ENCODE measurements at places on chromosomes 3 and 15.

- DNase-seq = no peak
Observed at GRCh38 chr15:31561156-31561555, 234.5 kb downstream of the KLF13 start.

- no peak for DNase-seq
Observed at GRCh38 chr15:62770752-62771151, 271.8 kb upstream of the TPM1 start.

DNA sequence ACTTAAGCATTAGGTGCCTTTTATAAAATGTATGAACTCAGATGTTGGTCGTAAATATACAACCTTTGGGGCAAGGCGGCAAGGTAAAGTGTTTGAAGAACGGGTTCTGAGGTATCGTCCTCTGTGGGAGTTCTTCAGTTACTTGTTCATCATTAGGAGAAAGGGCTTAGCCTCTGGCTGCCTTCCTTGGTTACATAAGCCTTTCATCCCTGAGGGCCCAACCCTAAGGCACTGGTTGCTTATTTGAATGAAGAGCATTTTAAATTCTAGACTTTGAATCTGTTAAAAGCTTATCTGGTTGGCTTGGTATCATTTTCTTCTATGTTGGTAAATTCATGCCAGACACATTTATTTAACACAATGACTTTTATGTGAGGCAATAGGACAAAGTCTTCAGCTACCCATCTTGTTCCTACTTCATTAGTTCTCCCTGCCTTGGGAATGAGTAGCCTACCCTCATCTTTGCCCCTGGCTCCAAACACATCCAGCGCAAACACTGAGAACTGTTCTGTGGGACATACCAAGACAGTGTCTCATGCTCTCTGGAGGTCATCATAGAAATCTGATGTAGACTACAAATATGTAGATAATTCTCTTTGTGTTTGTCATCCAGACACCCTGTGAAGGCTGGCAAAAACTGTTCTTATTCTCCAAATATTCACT lies 12.4 kb upstream of the CCDC80 start:
- DNase-seq = no peak

GRCh38 chr15:73899197-73900094 lies 26.1 kb downstream of the TBC1D21 start:
- DNase-seq = no peak

GRCh38 chr3:122233101-122233952 lies 49.9 kb downstream of the CASR start:
- DNase-seq = peak; percentile 94

DNA sequence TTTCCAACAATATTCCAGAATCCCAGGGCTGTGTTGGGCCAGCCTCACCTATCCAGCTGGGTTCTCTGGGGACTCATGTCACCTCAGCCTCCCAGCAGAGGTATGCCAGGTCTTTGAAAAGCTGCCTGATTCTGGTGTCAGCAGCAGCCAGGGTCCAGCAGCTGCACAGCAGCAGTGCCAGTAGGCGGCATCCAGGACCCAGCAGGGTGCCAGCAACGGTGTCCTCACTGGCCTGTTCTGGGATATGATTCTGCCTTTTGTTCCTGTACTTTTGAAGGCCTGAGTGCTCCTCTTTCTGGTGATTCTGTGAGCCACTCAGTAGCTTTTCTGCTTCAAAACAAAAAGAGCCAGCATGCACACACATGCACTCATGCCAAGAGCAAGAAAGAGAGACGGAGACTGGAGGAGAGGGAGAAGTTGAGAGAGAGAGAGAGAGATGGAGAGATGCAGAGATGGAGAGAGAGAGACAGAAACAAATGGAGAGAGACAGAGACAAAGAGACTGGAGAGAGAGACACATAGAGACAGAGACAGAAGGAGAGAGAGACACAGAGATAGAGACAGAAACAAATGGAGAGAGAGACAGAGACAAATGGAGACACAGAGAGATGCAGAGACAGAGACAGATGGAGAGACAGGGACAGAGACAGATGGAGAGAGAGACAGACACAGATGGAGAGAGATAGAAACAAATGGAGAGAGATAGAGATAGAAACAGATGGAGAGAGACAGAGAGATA lies 205.7 kb downstream of the UACA start:
- no peak for DNase-seq

GRCh38 chr3:32897981-32898623 lies 53.3 kb upstream of the CCR4 start:
- no peak for DNase-seq

DNA sequence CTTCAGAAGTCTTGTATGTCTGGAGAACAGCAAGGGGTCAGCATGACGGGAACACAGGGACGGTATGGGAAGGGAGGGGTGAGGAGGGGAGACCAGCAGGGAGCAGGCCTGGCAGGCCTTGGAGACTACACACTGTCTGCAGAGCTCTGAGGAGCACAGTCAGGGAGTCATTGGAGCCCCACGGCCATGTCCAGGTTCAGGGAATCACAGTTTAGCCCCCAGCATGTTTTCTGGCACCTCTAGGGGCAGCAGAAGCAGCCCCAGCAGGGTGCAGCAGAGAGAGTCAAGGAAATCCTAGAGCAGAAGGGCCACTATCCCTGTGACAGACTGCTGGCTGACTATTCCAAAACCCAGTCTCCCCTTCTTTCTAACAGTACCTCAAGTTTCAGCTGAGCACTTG lies 3.2 kb downstream of the LAMP3 start:
- no peak for DNase-seq

- no peak for DNase-seq
Observed at GRCh38 chr3:65107174-65107573, 419.4 kb upstream of the ADAMTS9 start.

GRCh38 chr3:83948771-83949170 lies 1010.0 kb upstream of the CADM2 start:
- no peak for DNase-seq

- DNase-seq = no peak
Observed at GRCh38 chr3:32869513-32870047, 51.8 kb downstream of the TRIM71 start.

DNA sequence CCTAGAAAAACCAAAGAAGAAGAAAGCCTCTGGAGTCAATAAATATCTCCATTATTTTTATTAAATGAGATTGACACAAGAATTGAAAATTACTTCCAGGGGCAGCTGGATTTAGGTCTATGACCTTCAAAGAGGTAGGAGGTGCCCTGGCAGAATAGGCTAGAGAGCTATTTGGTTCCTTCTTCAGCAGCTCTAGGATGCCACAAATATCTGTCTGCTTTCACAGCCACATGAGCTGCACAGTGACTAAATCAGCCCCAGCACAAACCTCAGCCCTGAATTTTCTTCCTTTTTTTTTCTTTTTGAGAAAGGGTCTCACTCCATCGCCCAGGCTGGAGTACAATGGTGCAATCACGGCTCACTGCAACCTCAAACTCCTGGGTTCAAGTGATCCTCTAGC lies 223.5 kb downstream of the ABHD5 start:
- no peak for DNase-seq

GRCh38 chr3:52537726-52538421 lies 1.5 kb downstream of the UQCC5 start:
- no peak for DNase-seq

GRCh38 chr3:123971406-123971805 lies 10.4 kb upstream of the CCDC14 start:
- no peak for DNase-seq

DNA sequence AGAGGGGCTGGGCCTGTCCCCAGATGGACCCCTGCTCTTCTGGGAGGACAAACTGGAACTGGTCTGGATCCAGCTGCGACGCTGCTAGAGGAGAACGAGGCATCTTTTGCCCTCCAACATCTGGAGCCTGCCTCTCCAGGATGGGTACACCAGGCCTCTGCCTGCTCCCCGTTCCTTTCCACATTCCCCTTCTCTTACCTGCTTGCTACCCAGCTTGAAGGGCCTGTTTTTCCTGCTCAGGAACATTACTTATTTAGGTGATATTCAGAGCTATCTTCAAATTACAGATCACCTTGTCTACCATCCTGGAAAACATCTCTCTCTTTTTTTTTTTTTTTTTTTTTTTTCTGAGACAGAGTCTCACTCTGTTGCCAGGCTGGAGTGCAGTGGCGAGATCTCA lies 64.0 kb downstream of the CHRD start:
- no peak for DNase-seq

- no peak for DNase-seq
Observed at GRCh38 chr15:101188637-101189408, 63.0 kb downstream of the CHSY1 start.

DNA sequence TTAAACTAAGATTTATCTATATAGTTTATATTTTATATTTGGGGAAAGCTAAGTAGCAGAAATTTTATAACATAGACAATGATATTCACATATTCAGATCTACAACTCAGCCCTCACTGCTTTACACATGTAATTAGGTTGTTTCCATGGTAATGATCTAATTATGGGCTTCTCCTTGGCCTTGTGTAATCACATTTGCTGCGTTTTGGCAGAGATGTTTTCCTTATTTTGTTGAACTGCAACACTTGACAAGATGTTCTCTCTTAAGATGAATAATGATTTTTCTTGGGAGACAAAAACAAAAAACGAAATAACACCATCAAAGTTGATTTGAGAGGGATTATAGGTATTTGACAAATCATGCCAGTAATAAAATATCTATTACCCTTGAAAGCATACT lies 635.6 kb upstream of the TBL1XR1 start:
- DNase-seq = no peak

DNA sequence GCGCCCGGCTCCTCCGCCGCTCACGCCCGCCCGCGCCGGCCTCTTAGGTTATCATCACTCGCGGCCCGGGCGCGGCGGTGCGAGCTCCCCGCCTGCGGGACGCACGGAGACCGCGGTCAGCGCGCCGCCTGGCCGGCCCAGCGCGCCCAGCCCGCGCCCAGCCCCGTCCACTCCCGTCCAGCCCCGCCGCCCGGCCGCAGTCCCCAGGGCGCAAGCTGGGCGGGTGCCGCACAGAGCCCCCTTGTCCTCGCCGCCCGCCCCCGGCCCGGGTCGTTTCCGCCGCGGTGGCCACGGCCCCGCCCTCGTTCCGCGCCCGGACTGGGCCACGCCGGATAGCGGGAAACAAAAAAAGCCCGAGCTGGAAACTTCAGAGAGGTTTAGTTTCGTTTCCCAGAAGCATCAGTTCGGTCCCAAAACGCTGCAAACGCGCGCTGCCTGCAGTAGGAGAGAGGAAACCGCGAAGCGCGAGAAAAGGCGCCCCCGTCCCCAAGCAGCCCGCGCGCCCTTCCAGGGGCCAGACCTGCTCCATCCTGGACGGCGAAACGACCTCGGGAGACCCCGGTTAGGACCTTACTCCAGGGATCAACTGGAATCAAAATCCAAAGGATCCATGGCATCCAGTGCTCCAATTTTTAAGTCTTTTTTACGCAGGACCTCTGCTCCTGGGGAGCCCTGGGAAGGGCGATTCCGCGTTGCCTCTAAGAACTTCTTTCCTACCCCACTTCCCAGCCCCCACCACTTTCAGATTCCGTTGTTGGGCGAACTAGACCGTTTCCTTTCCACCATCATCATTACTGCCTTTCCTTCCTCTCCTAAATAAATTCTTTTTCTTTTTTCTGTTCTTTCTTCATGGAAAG lies at the start of gene ATP10A:
Gene ATP10A, minus strand, starts transcription at position 217 of the 857 bp plus-strand sequence. CDS start 231 bp downstream, outside the sequence.
- peak; percentile 71 for DNase-seq

GRCh38 chr3:66353530-66353929 lies 132.7 kb downstream of the SLC25A26 start:
- no peak for DNase-seq

- no peak for DNase-seq
Observed at GRCh38 chr3:127760791-127761440, 61.4 kb downstream of the MGLL start.

GRCh38 chr3:105579439-105579838 lies 212.7 kb downstream of the ALCAM start:
- no peak for DNase-seq

DNA sequence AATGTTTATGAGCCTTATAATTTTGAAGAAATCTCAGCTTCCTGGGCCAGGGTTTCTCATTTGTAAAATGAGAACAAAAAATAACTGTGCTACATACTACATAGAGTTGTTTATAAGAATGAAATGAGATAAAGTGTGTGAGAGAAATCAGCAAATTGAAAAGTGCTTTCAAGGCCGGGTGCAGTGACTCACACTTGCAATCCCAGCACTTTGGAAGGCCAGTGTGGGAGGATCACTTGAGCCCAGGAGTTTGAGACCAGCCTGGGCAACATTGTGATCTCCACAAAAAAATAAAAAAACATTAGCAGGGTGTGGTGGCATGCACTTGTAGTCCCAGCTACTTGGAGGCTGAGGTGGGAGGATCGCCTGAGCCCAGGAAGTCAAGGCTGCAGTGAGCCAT lies 22.4 kb downstream of the FOXB1 start:
- no peak for DNase-seq

- no peak for DNase-seq
Observed at GRCh38 chr3:141388395-141388794, 20.1 kb downstream of the ZBTB38 start.

- no peak for DNase-seq
Observed at GRCh38 chr3:132669256-132669777, 9.2 kb downstream of the UBA5 start.

DNA sequence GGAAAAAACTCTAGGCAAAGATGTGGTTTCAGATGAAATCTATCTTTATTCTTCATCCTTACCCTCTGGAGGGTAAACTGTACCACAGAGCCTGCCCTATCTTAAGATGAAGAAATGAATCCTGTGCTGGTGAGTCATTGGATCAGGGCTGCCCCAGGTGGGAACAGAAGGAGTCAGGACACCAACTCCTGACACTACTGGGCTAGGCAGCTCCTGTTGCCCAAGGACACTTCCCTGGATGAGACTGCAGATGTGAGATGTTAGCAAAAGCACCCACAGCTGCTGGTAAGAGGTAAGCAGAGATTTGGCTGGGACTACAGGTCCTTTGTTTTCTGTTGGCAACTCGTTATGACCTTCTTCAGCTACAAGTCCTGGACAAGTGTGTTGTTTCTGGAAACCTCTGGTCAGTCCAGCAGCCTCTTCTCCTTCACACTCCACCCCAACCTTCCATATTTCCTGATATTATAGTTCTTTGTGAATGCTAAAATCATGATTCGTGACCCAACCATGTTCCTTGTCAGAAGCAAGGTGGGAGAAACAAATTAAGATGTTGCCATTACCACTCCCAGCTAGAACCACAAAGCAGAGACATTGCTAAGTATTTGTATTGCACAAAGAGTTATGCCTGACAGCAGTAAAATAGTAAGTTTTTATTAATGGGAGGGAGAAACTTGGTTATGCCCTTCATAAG lies 104.2 kb upstream of the TGFBR2 start:
- no peak for DNase-seq

DNA sequence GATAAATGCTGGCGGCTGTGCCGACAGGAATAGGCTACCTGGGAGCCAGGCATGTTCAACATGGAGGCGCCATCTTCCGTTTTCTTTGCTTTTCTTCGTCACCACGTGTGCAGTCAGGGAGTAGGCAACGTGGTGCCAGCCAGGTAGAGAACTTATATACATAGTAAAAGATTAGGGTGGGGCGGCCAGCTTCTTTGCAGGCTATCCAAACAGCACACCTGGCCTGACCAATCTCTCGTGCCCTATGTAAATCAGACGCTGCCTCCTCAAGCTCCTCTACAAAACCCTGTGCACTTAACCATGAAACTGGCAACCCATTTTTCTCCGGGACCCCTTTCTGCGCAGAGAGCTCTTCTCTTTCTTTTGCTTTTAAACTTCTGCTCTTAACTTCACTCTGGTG lies 28.6 kb upstream of the OR5K4 start:
- DNase-seq = no peak

GRCh38 chr3:170560717-170561382 lies 25.0 kb downstream of the SLC7A14 start:
- DNase-seq = no peak

All from inflammatory macrophage treated with lipopolysaccharide for 1 hour (primary cell).